Ureter (tissue), 1 donor: ENCODE measurements at places on chromosomes 13 and 19.

DNA sequence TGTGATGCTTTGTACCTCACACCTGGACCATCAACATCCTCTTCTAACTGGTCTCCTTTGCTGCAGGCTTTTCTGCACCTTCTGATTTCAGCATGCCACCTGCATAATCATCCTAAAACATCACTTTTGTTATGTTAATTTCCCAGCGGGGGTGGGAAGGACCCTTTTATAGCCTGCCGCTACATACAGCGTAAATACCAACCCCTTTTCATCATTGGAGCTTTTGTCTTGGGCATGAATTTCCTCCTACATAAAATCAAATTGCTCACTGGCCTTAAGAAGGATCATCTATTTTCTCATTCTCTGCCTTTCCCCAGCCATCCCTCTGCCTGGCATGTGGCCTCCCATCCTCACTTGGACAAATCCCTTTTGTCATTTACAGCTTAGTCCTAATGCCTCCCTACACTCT lies 124.7 kb downstream of the RBM26 start:
- no peak for DNase-seq

GRCh38 chr13:38419312-38419873 lies 69.7 kb downstream of the UFM1 start:
- no peak for DNase-seq

DNA sequence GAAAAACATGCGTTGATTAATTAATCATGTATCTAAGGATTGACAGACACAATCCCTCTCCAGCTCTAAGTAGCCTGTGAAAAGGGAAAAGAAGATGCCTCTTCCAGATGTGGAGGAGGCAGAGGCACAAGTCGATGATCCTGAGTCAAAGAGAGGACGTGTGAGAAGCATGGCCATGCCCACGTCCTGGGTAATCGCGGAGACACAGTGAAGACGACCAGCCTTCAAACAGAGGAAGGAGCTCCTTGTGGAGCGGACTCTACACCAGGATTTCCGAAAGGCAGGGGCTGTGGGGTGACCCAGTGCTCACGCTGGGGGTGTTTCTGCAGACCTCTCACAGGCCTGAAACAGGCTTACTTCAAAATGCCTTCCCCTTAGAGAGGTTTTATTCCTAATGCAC lies 70.5 kb downstream of the COL4A1 start:
- no peak for DNase-seq

DNA sequence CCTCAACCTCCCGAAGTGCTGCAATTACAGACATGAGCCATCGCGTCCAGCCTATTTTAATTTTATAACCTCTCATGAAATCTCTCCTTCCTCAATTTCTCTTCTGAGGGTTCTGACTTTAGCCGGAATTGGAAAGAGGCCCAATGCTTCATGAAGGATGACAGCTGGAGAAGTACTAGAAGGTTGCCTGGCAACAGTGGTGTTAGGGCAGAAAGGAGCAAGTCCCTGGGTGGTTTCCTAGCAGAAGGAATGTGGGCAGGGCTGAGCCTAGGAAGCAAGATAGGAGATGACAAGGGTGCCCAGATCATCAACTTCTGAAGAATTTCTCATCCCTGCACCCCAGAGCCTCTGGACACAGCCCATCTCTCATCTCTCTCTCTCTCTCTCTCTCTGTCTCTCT lies 25.8 kb downstream of the CACNG6 start:
- no peak for DNase-seq

DNA sequence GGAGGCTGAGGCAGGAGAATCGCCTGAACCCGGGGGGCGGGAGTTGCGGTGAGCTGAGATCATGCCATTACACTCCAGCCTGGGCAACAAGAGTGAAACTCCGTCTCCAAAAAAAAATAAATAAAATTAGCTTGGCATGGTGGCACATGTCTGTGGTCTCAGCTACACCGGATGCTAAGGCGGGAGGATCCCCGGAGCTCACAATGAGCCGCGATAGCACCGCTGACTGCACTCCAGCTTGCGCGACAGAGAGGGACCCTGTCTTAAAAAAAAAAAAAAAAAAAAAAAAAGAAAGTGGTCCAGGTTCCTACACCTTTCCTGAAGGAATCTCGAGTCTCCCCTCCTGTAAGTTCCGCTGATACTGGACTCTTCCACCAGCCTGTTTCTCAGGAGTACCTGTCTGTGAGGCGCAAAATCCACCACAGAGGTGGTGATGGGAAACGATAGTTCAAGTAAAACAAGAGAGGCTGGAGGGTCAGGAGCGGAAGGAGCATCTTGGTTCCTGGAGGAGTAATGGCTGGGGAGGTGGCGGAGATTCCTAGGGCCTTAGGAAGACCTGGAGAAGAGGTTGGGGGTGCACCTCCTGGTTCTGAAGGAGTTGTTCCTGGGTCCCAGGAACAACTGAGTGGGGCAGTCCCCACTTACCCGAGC lies 471 bp downstream of the FUT1 start:
- DNase-seq = no peak

GRCh38 chr13:108643646-108644353 lies 14.4 kb downstream of the MYO16 start:
- no peak for DNase-seq

DNA sequence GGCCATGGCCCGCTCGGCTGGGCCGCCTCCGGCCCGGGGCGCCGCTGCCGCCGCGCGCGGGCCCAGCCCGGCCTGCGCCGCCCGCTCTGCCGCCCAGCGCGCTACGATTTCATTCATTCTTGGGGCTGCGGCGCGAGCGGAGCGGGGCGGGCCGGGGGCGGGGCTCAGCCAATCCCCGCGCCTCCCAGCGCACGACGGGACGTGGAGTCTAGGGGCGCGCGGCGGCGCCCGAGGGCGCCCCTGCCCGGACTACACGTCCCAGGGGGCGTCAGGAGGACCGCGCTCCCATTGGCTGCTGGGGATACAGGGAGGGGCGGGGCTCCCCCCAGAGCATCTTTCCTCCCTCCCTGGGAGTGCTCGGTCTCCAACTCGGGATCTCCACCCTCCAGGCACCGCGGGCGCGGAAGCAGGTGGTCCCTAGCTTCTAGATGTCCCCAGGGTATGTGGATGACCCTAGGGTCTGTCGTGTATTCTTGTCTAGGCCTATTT lies 5.6 kb upstream of the DPF1 start:
- DNase-seq = no peak

DNA sequence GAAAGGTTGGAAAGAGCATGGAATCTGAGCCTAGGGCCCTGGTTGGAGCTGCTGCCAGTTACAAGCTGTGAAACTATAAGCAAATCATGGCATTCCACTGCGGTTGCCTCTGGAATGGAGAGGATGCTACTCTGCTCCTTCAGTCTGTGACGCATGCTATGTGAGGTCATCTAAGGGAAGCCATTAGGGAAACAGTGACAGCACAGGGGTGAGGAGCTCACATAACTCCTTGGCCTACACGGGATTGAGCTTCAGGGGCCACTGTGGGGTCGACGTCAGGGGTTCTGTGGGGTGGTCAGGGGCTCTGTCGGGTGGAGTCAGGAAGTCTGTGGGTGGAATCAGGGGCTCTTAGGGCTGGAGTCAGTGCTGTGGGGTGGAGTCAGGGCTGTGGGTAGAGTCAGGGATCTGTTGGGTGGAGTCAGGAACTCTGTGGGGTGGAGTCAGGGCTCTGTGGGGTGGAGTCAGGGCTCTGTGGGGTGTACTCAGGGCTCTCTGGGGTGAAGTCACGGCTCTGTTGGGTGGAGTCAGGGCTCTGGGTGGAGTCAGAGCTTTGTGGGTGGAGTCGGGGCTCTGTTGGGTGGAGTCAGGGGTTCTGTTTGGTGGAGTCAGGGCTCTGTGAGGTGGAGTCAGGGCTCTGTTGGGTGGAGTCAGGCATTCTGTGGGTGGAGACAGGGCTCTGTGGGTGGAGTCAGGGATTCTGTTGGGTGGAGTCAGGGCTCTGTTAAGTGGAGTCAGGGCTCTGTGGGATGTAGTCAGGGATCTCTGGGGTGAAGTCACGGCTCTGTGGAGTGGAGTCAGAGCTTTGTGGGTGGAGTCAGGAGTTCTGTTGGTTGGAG lies 35.8 kb upstream of the MEDAG start:
- DNase-seq = peak; percentile 60

DNA sequence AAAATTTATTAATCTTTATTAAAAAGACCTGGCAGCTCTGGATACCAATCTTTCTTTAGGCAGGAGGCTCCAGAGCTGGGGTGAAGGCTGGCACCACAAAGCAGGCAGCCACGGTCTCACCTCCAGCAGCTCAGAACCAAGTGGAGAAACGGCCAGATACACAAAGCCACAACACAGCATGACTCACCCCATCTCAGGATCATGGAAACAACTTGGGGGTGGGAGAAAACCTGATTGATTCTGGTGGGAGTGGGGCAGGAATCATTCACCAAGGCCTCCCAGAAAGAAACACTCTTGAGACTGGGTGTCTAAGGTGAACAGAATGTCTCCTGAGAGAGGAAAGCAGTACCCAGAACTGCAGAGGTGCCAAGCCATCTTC lies 64.2 kb downstream of the CRYL1 start:
- DNase-seq = no peak

DNA sequence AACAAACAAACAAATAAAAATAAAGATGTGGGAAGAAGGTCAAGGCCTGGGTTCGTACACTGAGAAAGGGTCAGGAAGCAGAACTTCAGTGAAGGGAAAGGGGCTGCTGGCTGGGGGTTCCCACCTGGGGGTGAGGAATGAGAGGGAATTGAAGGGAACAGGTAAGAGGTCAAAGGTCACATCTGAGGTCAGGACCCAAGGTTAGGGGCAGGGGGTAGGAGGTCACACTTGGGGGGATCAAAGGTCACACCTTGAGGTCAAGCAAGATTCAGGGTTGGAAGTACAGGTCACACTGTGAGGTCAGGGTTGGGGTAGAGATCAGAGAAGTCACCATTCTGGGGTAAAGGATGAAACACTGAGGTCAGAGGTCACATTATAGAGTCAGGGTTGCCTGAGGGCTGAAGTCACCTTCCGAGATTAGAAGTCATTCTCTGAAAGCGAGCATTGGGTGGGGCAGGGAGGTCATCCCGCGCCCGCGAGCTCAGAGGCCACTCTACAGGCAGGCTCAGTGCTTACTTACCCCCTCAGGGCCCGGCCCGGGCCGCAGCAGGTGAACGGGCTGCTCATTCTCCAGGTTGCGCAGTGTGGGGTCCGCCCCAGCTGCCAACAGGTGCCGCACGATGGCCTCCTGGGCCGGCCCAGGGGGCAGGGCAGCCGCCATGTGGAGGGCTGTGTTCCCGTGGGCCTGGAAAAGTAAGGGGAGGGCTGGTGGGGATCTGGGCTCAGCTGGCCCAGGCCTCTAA lies 10.8 kb downstream of the NFKBID start:
- no peak for DNase-seq

DNA sequence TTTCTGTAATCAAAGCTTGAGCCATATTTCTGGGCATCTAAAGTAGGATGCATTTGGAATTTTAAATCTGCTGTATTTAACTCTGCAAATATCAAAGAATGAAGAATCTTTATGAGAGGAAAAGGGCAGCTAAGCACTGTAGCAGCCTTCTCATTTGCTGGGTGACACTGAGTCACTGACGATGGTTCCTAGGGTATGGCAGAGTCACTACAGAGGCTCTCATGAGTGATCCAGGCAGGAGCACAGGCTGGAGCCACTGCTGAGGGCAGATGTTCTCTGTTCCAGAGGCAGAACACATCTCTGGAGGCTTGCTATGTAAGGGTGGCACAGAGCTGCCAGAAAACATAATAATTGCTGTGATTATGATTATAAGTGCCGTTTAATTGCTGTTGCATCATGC lies 340.7 kb upstream of the HTR2A start:
- no peak for DNase-seq
